Naive B cell (primary cell): ENCODE measurements at places on chromosomes 16 and 17. TPM values are rescaled to one million over a fixed set of nuclear protein-coding genes. Genes with fewer than 3 reads are reported as not detected.

ABCC12 gene
- not detected for polyA plus RNA-seq

FBXW10 gene
- polyA plus RNA-seq, result not detected

SULT1A2 gene
- 0.20 TPM for polyA plus RNA-seq

CD7 gene
- 0.79 TPM for polyA plus RNA-seq

GSDMA gene
- not detected for polyA plus RNA-seq

KRTAP9-8 gene
- polyA plus RNA-seq, result not detected

GDPD3 gene
- 0.31 TPM for polyA plus RNA-seq

- H3K4me1 ChIP-seq, result no peaks in the 10 kb centered on the region
- no peak overlapping the region for H3K4me3 ChIP-seq
- H3K27me3 ChIP-seq, result no peaks in the 10 kb centered on the region
- no peaks in the 10 kb centered on the region for H3K36me3 ChIP-seq
- H3K27ac ChIP-seq, result no peak overlapping the region
Observed at GRCh38 chr17:21815352-21816063, 123.2 kb downstream of the KCNJ18 start.

DNA sequence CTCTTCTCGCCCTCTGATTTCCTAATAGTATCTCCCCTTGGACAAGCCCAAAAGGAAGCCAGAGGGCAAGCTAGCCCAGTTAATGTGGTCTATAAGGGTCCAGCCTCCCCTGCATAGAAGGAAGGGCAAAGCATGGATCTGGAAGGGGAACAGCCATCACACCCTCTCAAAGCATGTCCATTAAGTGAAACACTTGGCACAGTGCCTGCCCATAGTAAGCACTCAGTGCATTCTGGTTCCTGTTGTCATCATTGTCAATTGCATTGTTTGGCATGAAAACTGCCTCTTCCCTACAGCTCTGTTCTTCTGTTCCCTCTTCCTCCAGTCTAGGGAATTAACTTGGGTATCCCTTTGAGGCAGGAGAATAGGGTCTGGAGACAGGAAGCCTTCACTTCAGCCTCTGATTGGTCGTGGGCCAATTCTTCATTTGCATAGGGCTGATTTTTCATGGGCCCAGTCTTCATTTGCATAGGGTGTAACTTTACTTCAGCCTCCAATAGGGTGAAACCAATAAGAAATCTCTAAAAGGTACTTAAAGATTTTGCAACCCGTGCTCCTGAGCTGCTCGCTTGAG lies 81.4 kb downstream of the C17orf67 start:
- H3K4me1 ChIP-seq, result no peaks in the 10 kb centered on the region
- peaks cover 28% of the 10 kb centered on the region for H3K27me3 ChIP-seq
- H3K4me3 ChIP-seq, result no peak overlapping the region

DNA sequence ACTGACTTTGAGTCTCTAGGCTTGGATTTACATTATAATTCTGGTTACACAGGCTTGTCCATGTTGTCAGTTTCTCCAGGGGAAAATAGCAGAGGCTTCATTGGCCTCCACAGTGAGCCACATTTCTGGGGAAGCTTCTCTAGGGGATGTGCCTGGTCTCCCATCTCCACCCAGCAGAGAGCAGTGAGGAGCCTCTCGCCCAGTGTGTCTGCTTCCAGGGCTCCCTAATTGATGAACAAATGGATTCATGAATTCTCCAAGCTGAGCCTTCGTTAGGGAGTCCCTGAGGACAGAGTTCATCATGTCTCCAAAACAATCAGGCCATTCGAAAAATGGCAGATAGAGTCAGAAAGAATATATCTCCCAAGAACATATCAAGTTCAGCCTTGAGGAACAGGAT lies 162.4 kb upstream of the TOX3 start:
- H3K4me1 ChIP-seq, result no peaks in the 10 kb centered on the region
- no peaks in the 10 kb centered on the region for H3K27me3 ChIP-seq
- DNase-seq, result no peak

- H3K36me3 ChIP-seq, result no peaks in the 10 kb centered on the region
- no peak for DNase-seq
- no peak overlapping the region for H3K4me3 ChIP-seq
- no peaks in the 10 kb centered on the region for H3K27me3 ChIP-seq
- H3K4me1 ChIP-seq, result peaks cover 11% of the 10 kb centered on the region
Observed at GRCh38 chr17:40241252-40241834, 22.2 kb downstream of the WIPF2 start.

DNA sequence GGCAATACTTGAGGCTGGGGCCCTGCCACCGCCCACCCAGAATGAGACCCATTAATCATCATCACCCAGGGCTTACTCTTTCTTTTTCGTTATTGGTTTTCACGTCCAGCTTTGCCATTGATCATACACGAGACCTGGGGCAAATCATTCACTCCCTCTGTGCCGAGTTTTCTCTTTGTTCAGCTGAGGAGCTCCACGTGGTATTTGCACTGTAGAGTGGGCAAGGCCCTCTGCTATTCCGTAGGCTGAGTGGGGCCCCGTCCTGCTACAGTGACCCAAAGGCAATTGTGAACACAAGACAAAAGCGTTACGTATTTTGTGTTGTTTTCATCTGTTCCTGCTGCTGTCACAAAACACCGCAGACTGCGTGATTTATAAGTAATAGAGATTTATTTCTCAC lies 23.6 kb upstream of the CBX2 start:
- DNase-seq, result no peak
- peak overlapping the region; percentile 51 for H3K27ac ChIP-seq
- peaks cover 61% of the 10 kb centered on the region for H3K27me3 ChIP-seq
- H3K4me1 ChIP-seq, result no peaks in the 10 kb centered on the region
- H3K4me3 ChIP-seq, result no peak overlapping the region
- H3K36me3 ChIP-seq, result no peaks in the 10 kb centered on the region

DNA sequence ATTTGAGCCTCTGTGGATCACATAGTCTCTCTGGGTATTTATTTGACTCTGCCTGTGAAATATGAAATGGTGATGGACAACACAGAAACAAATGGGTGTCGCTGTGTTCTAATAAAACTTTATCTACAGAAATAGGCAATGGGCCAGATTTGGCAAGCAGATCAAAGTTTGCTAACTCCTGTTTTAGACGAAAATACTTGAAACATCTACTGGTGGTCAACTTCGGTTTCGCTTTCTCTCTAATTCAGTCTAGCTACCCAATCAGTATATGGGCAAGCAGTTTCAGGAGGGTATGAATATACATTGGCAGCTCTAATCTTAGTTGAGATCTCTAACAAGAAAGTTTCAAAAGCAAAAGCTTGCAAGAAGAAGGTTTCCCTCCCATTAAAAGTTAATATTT lies 60.1 kb upstream of the DYNLRB2 start:
- no peak overlapping the region for H3K4me3 ChIP-seq
- no peak for DNase-seq
- no peak overlapping the region for H3K27ac ChIP-seq
- H3K27me3 ChIP-seq, result peaks cover 23% of the 10 kb centered on the region
- H3K4me1 ChIP-seq, result no peaks in the 10 kb centered on the region
- no peaks in the 10 kb centered on the region for H3K36me3 ChIP-seq

DNA sequence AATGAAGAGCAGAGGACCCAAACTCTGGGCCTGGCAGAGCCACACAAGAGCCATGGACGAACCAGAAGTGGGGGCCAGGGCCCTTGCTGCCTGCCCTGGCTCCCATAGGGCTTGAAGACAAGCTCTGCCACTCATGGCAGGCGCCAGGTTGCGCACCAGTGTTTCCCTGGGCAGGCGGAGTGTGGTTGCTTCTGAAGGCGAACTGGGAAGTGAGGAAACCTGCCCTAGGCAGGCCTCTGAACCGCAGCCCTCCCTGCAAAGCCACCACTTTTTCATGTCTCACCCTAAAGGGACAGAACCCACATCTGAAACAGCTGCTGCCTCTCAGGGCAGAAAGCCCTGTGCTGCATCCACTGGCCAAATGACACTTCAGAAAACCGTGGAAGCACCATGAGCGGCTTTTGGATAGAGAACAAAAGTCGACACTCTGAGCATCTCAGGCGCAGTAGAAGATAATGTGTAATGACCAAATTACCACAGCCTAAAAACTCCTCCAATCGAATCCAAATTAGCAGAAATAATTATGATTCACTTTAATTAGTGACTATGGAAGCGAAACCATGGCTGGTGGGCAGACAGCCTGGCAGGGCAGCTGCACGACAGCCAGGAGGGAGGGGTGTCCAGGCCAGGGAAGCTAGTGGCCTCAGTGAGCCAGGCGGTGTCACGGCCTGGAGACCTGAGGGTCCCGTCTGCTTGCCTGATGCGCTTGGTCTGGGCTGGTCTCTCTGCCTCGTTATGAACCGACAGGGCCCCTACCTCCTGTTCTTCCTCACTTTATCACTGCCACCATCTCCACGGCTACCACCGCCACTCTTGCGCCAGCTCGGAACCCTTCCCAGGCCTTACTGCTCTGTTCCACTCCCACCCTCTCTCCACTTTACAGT lies 59.1 kb downstream of the PRMT7 start:
- no peak for DNase-seq
- no peak overlapping the region for H3K27ac ChIP-seq
- H3K36me3 ChIP-seq, result no peaks in the 10 kb centered on the region
- H3K27me3 ChIP-seq, result peaks cover 26% of the 10 kb centered on the region

GRCh38 chr17:3535253-3535995 lies 22.2 kb downstream of the TRPV3 start:
- DNase-seq, result peak; percentile 33
- peaks cover 13% of the 10 kb centered on the region for H3K4me1 ChIP-seq
- no peaks in the 10 kb centered on the region for H3K36me3 ChIP-seq
- peaks cover 9% of the 10 kb centered on the region for H3K27me3 ChIP-seq

DNA sequence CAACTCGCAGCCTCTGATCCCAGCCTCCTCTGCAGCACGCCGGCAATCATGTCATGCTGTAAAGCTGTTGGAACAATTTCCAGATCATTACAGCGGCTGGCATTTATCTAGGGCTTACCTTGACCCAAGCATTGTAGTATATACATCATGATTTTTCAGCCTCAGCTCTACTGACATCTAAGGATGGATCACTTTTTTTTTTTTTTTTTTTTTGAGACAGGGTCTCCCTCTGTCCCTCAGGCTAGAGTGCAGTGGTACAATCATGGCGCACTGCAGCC lies 103.3 kb downstream of the CMIP start:
- DNase-seq, result no peak
- H3K36me3 ChIP-seq, result peaks cover 6% of the 10 kb centered on the region
- no peaks in the 10 kb centered on the region for H3K27me3 ChIP-seq
- H3K4me3 ChIP-seq, result no peak overlapping the region

DNA sequence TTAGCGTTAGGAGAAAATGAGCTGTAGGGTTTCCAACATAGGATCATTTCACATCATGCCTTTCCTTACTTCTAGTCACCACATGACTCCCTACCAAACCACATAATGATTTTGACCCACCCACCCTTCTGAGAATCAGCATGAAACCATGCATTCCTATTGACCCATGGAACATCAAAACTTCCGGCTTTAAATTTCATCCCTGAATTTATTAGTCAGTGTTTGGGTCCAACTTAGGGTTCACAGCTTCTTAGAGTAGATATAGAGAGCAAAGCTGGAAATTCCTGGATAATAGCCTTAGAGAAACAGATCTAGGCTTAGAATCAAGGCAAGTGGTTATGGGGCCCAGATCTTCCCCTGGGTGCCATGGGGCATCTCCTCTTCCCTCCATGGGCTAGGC lies 162.6 kb downstream of the TOX3 start:
- H3K27me3 ChIP-seq, result no peaks in the 10 kb centered on the region
- H3K4me1 ChIP-seq, result no peaks in the 10 kb centered on the region
- no peak overlapping the region for H3K27ac ChIP-seq
- no peak overlapping the region for H3K4me3 ChIP-seq
- no peaks in the 10 kb centered on the region for H3K36me3 ChIP-seq

DNA sequence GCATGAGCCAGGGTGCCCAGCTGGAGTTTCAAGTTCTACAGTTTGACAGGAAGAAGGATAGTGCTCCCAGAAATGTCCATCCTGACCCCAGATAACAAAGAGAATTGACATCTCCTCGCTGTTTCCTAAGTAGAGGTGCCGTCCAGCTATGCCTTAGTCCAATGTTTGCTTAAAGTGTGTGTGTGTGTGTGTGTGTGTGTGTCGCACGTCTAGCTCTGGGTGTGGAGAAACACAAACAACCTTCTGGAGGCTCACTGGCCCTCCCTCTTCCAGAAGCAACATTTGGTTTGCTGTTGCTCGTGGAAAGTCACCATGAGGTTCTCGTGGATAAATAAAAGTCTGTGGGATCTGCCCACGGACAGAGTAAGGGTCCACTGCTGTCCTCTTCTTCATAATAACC lies 22.1 kb downstream of the EMP2 start:
- H3K27ac ChIP-seq, result no peak overlapping the region
- peaks cover 35% of the 10 kb centered on the region for H3K4me1 ChIP-seq
- no peaks in the 10 kb centered on the region for H3K36me3 ChIP-seq

GRCh38 chr16:5412731-5413130 lies 315.1 kb upstream of the EEF2KMT start:
- no peaks in the 10 kb centered on the region for H3K4me1 ChIP-seq
- no peaks in the 10 kb centered on the region for H3K36me3 ChIP-seq
- no peak for DNase-seq
- no peak overlapping the region for H3K27ac ChIP-seq

GRCh38 chr16:5028950-5029475 lies 4.7 kb downstream of the NAGPA start:
- DNase-seq, result no peak
- H3K27me3 ChIP-seq, result no peaks in the 10 kb centered on the region
- no peak overlapping the region for H3K4me3 ChIP-seq
- peaks cover 25% of the 10 kb centered on the region for H3K4me1 ChIP-seq

GRCh38 chr16:63983401-63983800 lies 1138.5 kb downstream of the CDH11 start:
- no peak overlapping the region for H3K4me3 ChIP-seq
- DNase-seq, result no peak
- H3K4me1 ChIP-seq, result no peaks in the 10 kb centered on the region
- H3K27me3 ChIP-seq, result no peaks in the 10 kb centered on the region
- H3K36me3 ChIP-seq, result no peaks in the 10 kb centered on the region

DNA sequence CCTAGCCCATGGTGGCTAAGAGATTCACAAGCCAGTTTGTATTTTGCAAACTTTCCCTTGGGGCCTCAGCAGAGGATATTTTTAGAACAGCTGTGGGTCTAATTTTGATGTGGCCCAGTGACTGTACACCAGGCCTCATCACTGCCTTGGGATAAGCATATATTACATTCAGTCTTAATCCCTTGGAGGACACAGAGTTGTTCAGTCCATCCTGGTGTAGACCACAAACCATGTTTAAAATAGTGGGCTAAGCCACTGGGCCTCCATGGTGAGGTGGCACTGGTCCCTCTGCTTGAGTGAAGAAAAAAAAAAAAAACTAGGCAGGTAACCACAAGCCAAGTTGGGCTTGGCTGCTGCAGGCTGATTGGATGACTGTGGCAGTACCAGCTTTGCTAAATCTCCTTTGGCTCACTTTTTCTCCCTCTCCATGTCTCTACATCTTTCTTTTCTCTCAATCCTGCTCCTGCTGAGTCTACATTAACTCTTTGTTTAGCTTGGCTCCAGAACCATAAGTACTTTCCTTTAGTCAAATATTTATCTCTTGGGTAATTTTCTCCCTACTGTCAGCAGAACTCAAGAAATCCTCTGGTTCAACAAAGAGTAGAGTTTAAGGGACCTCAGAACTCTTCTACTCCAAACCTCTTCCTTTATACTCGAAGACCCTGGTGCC lies 120.0 kb upstream of the TBX2 start:
- H3K36me3 ChIP-seq, result peaks cover 14% of the 10 kb centered on the region
- no peaks in the 10 kb centered on the region for H3K27me3 ChIP-seq
- no peak overlapping the region for H3K27ac ChIP-seq
- DNase-seq, result no peak
- H3K4me3 ChIP-seq, result peak overlapping the region; percentile 0
